ENCODE measurements at places on chromosomes 11 and 22. TPM values are rescaled to one million over a fixed set of nuclear protein-coding genes. Genes with fewer than 3 reads are reported as not detected.

Gene PKDREJ
- total RNA-seq = 0.68 TPM

Gene DLG2
- total RNA-seq = 16.2 TPM

Gene TRPM5
- total RNA-seq = not detected

DNA sequence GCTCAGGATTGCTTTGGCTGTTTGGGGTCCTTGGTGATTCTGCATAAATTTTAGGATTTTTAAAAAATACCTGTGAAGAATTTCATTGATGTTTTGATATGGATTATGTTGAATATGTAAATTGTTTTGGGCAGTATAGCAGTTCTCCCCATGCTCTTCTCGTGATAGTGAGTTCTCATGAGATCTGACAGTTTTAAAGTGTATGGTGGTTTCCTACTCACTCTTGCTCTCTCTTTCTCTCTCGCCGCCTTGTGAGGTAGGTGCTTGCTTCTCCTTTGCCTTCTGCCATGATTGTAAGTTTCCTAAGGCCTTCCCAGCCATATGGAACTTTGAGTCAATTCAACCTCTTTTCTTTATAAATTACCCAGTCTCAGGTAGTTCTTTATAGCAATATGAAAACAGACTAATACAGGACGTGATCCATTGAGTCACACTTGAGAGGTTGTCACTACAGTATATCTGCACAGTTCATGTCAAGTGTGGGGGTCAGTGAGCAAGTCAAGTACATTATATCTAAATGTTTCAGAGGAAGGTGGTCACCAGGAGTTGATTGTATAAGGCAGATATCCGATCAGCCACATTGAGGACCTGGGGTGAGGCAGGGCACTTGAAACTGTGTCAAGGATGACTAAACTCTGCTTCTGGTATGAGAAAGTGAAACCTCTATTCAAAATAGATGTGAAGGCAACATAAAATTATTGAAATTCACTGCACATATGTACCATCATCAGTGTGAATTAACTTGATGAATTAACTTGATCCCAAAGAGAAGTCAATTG lies 70.7 kb upstream of the CCDC179 start:
- no peak for DNase-seq

Gene FOLR3
- total RNA-seq = not detected

DNA sequence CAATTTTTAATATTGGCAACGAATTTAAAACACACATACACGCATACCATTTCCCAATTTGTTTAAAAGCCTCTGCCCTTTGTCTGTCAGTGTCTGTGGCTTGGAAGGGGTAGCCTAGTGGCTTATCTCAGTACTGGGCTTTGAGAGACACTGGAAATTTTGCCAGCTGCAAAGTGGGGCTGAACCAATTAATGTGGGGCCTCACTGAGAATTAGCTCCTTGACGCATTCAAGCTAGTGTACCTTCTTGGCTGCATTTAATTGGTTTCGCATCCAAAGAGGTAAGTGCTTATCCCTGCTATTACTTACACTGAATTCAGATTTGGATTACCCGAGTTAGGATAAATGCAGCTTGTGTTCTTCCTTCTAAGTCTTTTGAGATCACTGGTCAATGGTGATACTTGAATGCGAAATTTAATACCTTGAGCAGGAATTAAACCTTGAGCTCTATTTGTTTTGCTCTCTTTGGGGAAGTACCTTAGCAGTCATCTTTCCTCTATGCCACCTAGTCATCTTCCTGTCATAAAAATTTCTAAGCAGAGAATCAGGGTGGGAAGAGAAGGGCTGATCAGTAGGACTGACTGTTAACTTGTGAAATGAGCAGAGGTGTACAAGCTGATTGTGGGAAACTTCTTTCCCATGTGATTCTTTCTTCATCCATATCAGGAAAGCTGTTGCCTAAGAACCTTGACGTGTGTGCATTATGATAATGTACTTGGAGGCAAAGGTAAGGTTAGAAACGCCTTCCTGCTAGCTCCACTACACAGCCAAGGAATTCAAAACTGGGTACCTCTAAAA lies 187.7 kb upstream of the E2F8 start:
- no peak for DNase-seq

DNA sequence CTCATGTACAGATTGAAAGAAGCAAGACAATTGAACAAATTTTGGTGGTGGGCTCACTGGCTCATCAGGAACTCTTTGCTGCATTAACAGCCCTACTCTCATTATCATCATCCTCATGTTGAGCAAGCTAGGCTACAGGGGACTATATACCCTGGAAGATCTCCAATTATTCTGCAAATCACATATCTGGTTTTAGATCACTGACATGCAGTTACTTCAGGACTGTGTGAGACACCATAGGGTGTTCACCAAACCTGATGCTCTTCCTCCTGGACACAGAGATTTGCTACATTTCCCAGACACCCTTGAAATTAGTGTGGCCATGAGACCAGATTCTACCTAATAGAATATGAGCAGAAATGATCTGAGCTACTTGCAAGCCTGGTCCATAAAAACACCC lies 23.0 kb upstream of the ME3 start:
- DNase-seq = no peak

DNA sequence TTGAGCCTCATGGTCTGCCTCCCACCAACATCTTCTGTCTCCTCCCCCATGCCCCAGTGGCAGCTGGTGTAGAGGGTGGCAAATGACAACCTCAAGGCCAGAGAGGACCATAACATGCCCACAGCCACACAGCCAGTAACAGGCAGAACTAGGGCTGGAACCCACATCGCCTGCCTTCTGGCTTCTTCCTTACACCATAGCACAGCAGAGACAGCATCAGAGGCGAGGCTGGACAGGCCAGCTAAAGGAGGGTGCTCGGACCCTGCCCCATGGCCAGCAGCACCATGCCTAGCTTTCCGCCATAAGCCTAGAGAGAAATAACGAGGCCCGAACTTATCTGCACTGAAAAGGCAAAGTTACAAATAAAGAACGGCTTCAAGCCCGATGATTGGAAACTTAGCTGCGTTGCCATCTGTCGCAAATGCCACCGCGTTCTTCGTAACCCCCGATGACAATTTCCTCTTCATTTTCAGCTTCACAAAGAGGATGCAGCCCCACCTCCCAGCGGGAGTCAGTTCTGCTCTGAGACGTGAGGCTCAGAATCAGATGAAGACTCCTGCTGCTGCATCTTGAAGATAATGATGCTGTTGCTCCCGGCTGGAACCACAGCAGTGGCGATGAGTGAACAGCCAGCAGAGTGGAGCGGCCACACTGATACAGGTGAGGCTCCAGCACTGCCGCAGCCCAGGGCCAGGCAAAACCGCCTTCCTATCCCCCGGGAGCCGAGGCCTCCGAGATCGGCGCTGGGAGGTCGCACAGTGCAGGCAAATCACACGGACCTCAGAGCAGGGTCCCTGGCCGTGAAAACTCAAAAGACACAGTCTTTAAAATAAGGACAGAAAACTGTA lies 73.8 kb upstream of the RTL6 start:
- DNase-seq = no peak

Gene GLYAT
- not detected for total RNA-seq

DNA sequence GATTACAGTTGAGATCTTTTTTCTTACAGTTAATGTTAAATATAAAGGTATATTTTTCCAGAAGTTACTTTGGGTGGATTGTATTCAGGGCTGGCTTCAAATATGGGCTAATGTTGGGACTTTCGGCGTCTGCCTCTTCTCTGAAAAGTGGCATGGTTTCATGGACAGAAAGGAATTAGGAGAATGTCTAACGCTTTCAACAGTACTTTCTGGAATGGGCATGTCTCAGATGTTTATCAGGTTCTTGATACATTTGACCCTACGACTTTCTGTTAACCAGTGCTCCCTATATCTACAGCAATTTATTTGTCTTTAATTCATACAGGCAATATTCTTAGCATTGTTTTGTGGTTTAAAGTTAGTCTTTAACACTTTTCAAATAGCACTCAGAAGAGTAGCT lies 33.7 kb downstream of the ZC3H12C start:
- DNase-seq = no peak

DNA sequence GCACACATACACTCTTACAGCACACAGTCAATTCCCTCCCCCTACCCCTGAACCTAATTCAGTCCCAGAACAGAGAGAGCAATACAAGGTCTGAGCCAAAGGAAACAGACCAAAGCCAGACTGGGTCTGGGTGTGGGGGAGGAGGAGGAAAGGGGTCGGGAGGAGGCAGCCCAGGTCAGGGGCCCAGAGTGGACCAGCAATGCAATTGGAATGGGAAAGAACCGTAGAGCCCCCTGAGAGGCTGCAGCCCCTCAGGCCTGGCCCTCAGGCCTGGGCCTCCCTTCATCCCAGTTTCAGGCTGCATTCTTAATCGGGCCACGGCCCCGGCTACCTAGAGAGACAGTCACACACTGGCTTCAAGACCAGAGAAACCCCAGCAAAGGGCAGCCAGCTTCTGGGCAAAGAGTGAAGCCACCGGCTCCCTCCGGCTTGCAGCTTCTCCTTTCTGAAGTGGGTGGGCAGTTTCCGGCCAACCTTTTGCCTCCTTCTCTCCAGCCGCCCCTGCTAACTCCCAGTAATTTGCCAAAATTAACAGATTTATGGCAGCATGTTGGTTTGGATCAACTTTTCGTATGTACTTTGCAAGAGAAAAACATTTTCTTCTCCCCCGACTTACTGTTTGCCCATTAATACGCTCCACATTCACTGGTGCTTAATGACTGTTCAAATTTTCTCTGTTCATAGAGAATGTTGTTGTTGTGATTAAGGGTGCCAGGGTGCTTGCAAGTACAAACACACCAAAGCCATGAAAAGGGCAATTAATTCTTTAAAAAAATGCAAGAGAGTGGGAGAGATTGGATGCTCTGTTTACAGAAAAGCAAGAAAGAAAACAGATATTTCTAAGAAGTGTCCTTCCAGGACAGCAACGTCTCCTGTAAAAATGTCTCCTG lies 488.3 kb downstream of the MN1 start:
- no peak for DNase-seq

Gene MYO7A
- 3.1 TPM for total RNA-seq

Gene GLYATL1B
- total RNA-seq = not detected

DNA sequence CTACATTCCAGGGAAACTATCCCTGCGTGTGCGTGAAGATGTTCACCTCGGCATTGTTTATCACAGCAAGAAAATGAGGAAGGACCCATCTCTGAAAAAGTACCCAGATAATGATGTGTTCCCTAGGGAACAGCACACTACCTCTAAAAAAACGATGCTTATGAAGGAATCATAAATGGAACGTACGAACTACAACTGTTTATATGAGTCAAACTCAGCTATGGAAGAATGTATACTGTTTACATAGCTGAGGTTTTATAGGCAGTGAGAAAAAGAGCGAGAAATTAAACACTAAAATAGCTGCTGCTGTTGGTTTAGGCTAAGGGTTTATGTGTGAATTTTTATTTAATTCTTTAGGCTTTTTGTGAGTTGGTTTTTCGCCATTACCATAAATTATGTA lies 48.9 kb downstream of the APOL1 start:
- no peak for DNase-seq

DNA sequence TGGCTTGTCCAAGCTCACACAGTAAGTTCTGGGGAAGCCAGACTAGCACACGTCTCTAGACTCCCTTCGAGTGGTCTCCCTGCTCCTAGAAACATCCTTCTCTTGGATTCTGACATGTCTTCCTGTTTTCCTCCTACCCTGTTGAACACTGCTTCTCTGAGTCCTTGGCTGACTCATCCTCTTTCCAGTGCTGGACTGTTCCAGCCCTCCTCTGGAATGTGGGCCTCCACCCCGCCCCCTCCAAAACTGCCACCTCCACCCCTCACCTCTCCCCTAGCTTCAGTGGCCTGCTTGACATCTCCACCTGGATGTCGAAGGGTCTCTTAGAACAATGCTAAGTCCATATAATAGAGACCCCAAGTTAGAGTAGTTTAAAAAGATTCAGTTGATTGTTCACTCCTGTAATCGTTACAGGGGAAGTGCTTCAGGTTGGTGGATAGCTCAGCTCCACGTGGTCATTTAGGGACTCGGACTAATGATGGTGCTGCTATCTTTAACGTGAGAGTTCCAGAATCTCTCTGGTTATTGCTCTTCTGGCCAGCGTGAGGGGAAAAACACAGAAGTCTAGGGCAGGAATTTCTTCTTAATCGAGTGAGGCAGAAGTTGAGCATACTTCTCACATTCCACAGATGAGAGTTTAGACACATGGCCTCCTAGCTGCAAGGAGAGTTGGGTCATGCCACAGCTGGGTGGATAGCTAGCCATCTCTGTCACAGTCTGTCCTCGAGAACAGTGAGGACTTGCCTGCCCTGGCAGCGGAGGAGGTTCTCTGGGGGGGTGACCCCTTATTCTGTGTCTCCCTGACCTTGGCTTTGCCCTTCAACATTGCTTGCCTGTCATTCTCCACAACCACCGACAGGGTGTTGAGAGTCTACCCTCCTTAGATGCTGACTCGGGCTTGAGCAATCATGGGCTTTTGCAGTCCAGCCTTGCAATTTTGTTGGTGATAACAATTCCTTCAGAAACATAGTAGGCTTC lies 4.7 kb upstream of the C11orf96 start:
- no peak for DNase-seq

GRCh38 chr22:28780296-28780695 lies 7.8 kb downstream of the CCDC117 start:
- DNase-seq = no peak

GRCh38 chr11:67262731-67263675 lies 3.3 kb upstream of the GRK2 start:
- peak; percentile 75 for DNase-seq

DNA sequence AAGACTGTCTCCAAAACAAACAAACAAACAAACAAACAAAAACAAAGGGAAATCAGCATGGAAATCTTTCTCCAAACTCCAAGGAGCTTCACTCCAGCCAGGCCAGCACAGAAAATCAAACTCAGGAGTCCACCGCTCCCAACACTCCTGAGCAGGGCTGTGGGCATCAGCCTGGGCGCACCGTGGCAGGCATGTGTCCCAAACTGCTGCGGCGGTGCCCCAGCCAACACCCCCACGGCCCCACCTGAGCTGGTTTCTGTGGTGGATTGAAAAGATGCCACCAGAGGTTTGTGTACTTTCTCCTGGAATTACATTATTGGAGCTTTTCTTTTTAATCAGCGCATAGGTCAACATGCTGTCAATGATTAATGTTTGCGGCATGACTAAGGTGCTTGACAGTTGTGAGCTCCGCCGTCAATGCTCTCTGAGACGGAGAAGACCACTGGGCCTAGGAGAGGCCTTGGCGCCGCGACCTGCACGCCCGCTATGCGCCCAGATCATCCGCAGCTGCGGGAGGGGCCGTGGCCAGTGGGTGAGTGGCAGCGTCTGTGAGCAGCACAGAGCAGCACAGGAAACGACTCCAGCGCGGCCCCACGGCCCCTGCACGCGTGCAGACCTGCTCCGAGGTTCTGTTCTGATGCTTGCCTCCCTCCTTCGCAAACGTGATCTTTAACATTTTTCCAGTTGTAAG lies 18.1 kb downstream of the DRD4 start:
- DNase-seq = no peak

- no peak for DNase-seq
Observed at GRCh38 chr11:76824083-76824939, 36.4 kb upstream of the ACER3 start.

DNA sequence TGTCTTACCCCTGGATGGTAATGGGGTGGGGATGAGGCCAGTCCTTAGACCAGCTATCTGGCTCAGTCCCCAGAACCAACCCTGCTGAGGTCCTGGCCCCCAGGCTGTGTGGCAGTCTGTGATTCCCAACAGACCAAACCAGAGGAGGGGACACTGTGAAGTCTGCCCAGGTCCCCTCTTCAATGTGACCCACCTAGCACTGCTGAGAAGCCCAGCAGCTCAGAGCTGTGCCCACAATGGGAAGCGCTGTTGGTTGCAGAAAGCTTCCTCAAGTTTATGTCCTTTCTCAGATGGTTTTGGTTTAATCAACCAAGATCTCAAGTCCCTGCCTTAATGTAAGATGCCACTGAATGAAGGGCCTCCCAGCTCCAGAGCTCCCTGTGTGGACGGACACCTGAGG lies 114.7 kb upstream of the IGLL5 start:
- DNase-seq = no peak

Gene GALNT18
- total RNA-seq = 29.4 TPM

GRCh38 chr11:73856031-73856567 lies 20.5 kb downstream of the COA4 start:
- no peak for DNase-seq
